ENCODE measurements at places on chromosomes 3 and 15.

DNA sequence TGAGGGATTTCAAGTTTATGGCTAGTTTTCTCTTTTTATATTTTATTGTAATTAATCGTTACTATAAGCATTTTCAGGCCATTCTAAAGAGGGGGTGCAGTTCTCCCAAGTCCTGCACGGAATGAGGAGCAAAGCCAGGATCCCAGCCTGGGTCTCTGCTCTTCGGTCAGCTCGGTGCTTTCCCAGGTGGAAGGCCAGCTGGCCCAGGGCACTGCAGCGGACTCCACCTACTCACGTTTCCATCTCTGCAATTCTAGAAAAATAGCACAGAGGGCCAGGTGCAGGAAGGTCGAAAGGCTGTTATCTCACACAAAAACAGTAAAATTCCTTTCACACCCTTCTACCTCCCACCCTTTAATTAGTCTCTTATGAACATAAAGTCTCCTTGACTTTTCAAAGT lies 59.5 kb upstream of the HES1 start:
- DNase-seq, result no peak

- peak; percentile 73 for DNase-seq
Measured at GRCh38 chr15:101128221-101129015, 123.4 kb downstream of the CHSY1 start.

- no peak for DNase-seq
Measured at GRCh38 chr3:59056706-59057105, 6.9 kb upstream of the CFAP20DC start.

DNA sequence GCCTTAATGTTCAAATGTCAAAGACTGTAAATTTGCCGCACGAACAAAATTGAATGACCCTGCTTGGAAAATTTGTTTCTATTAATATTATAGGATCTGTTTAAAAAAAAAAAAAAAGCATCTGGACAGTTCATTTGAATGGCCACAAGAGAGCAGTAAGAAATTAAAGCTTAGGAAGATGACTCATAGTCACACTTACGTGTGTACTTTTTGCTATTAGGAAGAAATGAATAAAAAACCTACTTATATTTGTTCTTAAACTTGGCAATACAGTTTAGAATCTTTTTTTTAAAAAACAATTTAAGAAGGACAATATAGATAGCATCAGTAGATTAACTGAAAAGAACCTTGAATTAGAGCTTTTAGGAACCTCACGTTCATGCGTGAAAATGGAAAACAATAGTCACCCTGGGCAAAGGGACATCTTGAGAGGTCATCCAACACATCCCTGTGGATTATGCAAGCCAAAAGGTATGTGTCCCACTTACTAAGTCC lies 621.8 kb downstream of the MECOM start:
- peak; percentile 14 for DNase-seq

- DNase-seq, result peak; percentile 41
Measured at GRCh38 chr15:36501063-36501678, 78.3 kb upstream of the CDIN1 start.

GRCh38 chr3:194082743-194083636 lies 53.0 kb upstream of the HES1 start:
- no peak for DNase-seq

DNA sequence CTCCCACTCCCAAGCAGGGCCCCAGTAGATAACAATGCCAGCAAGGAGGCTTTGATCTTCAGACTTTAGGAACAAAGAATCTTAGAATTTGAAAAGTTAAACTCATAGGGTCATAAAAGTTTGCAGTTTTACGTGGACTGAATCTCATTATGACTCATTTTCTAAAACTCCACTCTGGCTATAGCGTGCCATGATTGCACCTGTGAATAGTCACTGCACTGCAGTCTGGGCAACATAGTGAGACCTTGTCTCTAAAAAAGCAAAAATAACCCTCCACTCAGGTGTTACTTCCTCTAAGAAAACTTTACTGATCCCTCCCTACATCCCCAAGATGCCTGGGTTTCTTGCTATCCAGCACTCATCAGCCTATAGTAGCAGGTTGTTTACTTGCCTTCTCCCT lies 104.5 kb downstream of the IL20RB start:
- DNase-seq, result no peak

DNA sequence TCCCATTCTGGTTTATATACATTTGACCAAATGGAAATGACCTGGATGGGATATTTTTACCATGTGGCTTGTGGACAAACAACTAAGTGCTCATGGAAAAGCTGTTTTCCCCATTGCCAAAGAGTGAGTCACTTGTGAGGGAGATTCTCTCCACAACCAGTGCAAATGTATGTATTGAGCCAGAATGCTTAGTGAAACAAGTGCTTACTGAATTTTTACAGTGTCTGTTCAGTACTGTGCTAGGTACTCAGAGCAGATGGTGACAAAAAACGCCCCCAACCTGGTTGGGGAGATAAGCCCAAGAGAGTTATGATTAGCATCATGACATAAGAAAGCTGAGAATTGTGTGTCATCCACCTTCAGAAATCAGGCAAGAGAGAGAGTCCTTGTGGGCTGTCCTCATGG lies 2.3 kb downstream of the CHP1 start:
- DNase-seq, result no peak

GRCh38 chr3:115074502-115074901 lies 72.6 kb downstream of the ZBTB20 start:
- no peak for DNase-seq

DNA sequence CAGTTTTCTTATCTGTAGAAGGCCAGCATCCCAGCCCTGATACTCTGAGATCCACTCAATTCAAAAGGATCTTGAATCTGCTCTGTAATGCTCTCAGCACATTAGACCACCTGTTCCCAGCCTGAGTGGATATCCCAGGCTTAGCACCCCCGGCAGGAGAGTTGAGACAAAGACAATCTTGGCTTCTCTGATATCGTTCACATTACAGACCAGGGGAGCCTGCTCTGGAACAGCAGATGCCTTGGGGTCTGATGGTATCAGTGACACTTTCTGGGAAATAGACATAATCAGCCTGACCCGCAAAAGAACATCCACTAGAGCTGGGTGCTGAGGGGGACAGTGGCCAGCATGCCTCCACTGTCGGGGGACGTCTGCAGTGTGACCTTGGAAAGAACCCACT lies 70.6 kb downstream of the BDH1 start:
- no peak for DNase-seq

DNA sequence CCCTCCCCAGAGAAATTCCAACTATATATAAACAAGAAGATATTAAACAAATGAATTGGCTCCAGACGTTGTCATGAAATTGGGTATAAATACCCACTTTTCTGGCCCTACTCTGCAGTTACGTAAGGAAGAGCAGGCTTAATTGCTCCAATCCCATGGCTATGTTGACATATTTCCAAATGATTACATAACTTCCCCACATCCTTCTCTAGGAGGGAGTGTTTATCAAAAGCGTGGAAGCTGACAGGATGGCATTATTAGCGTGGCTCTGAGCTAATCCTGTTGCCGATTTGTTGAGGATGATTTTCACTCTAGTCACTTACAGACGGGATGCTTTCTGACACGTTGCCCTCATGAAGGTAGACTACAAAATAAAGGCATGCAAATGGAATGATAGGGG lies 347.5 kb upstream of the TMCO5A start:
- DNase-seq, result no peak

DNA sequence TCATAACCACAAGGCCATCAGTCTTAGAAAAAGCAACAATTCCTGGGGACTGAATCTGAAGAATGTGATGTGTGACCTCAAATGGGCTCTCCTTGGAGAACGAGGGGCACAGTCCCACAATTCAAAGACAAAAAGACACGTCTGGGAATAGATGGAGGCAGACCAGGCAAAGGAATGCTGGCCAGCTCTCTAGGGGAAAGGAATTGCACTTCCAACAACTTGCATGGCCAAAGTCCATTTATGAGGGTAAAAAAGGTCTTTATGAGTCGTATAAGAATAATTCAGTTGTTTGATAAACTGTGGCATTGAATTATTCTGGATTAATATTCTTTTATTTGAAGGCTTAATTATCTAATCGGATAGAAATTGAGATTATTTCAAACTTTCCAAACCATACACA lies 180.5 kb upstream of the FEZF2 start:
- no peak for DNase-seq

DNA sequence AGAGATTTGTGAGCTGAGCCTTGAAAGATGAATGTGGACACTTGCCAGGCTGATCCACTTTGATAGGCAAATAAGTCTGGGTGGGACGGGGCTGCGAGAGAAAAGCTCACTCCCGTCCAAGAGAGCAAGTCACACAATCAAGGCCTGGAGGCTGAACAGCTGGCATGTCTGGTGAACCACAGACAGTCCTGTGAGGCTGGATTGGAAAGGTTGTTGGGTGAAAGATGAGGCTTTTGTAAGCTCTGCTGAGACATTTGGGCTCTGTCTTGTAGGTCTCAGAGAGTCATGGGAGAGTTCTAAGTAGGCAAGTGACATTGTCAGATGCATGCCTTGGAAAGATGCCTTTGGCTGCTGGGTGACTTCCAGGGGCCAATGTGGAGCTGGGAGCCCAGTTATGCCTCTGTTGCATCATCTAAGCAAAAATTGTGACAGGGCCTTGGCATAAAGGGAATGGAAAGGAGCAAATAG lies 38.5 kb downstream of the RPLP1 start:
- no peak for DNase-seq

GRCh38 chr3:127059072-127059471 lies 76.2 kb downstream of the PLXNA1 start:
- no peak for DNase-seq

GRCh38 chr3:102132370-102132769 lies 283.1 kb downstream of the NFKBIZ start:
- DNase-seq, result no peak

DNA sequence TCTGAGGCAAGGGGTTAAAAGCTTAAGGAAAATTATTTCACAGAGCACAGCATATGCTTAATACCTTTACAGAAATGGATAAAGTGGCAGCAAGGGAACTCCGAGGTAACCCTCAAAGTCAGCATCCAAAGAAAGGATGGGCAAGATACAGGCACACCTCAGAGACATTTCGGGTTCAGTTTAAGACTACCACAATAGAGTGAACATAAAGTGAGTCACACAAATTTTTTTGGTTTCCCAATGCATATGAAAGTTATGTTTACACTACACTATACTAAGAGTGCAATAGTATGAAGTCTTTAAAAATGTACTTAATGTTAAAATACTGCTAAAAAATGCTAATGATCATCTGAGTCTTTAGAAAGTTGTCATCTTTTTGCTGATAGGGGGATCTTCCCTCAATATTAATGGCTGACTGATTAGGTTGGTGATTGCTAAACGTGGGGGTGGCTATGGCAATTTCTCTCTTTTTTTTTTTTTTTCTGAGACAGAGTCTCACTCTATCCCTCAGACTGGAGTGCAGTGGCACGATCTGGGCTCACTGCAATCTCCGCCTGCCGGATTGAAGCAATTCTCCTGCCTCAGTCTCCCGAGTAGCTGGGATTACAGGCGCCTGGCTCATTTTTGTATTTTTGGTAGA lies 10.0 kb downstream of the UBR1 start:
- no peak for DNase-seq

- DNase-seq, result peak; percentile 6
Measured at GRCh38 chr15:90291679-90292356, 26.3 kb downstream of the NGRN start.

DNA sequence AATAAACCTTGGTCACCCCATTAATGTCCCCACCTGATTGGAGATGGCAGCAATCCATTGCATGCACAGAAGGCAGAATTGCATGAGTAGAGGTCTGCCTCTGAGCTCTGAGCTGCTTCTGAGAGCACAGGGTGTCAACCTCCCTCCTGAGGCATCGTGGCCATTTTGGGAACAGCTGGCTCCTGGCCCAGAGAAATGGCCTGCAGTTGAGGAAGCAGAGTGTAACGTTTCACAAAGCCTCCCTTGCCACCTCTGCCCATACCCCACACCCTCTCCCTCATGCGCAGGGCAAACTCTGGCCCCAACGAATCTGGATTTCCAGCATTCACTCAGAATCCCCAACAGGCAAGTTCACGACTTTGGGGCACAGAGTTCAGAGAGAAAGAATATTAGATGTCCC lies 198.9 kb downstream of the ADAMTS9 start:
- DNase-seq, result no peak

DNA sequence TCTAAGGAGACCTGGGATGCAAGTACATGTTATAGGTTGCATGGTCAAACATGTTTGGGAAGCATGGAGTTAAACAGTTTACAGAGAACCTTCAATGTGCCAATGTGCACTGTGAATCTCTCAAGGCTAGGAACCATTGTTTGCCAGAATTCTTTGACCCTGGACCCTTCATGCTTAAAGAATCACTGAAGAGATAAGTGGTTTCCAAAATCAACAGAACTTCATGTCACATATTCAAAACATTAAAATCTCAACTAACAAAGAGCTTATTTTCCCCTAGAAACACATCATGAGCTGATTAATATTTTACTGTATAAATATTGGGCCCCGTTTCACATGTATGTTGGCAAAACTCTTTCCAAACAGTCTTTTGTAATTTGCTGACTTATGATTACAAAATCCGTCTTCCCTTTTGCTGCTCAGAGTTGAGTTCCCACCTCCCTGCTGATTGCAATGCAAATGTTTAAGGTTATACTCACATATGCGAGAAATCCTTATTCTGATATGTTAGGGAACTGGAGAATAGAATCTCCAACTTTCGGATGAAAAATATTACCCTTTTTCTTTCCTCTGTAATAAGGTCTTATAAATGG lies 380.2 kb downstream of the DIPK2A start:
- DNase-seq, result no peak

- DNase-seq, result no peak
Measured at GRCh38 chr3:148600902-148601765, 96.6 kb upstream of the AGTR1 start.

DNA sequence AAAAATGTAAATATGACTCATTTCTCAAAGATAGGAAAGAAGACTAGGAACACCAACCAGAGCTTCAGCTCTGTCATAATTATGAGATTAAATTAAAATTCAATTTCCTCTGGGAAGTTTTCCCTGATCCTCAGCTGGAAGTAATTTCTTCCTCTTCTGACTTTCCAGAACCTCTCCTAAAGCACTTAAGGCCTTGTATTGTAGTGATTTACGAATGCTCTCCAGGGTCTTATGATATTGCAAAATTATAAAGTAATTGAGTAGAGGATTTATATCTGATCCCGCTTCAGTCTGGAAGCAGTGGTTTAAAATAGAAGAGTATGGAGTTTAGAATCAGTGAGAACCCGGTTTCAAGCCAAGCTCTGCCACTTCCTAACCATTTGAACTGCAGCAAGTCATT lies 279.8 kb downstream of the ZPLD1 start:
- DNase-seq, result no peak

DNA sequence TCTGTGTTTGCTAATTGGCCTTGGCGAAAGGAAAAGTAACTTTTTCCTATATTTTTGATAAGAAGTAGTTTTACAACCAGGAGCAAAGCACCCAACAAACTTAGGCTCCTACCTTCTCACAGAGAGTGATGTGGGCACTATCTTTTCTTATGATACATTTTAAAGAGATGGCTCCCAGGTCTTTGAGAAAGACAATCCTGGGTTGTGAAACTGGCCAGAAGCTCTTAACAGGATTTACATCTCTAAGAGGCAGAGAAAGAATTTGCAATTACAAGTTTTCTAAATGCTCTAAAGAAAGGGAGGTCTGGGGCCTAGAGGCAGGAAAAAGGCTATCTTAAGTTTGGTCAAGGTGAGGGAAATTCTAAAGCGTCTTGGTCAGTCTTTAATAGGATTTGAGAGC lies 609.7 kb downstream of the VGLL3 start:
- DNase-seq, result no peak

- DNase-seq, result peak; percentile 72
Measured at GRCh38 chr15:62782071-62782841, 260.3 kb upstream of the TPM1 start.
